ENCODE measurements at places on chromosomes 12 and 14.

- no peak for DNase-seq
Observed at GRCh38 chr14:93732524-93732923, 55.8 kb downstream of the PRIMA1 start.

DNA sequence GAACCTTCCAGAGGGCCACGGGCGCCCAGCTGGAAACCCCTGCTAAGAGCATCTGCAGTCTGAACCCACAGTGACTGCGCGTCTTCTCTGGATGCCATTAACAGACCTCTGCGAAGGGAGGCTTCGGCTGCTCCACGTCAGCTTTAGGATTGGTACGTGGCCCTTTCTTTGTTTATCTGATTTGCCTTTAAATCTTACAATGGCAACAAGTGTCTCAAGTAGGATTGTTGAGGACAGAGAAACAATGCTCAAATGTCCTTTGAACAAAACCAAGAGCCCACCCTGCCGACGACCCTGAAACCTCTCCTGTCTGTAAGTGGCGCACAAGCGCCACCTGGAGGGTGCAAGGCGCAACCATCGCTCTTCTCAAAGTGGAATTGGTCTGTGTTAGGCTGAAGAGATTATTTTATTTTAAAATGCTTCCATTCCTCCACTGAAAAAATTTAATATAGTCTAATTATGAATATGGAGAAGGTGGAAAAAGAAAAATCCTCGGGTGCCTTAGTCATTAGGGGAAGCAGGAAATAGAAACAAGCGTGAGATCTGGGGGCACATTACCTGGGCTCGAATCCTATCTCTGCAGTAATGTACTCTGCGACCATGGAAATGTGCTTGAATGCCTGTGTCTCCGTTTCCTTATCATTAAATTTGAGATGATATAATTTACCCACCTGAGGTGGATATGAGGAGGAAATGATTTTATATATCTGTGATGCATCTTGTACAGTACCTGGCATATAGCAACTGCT, 82.6 kb upstream of the PTPRB start:
- DNase-seq = no peak

- no peak for DNase-seq
Observed at GRCh38 chr14:49992901-49993339, 100.0 kb downstream of the ARF6 start.

- no peak for DNase-seq
Observed at GRCh38 chr12:123043536-123044001, 63.1 kb downstream of the ARL6IP4 start.

GRCh38 chr12:34333337-34333736, 311.0 kb downstream of the ALG10 start:
- DNase-seq = no peak

GRCh38 chr12:1655225-1655788, 26.3 kb downstream of the WNT5B start:
- DNase-seq = no peak
